Effector CD4-positive, alpha-beta T cell (primary cell): ENCODE measurements at places on chromosomes 7 and 10.

DNA sequence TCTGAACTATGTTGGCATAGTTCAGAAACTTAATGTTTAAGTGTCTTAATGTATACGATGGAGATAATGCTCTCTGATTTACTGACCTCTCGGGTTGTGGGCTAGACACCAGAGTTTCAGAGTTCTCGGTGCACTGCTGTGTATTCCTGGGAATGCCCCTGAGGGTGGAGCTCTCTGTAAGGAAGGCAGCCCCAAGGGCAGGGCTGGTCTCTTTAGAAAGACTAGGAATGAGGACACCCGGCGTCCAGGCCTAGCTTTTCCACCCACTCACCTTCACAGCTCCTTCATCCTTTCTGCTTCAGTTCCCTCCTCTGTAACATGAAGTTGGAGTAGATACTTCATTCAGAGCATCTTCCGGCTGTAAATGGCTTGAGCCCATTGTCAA, 536.6 kb upstream of the GALNT17 start:
- DNase-seq = no peak

GRCh38 chr7:16484453-16485158, 19.1 kb upstream of the SOSTDC1 start:
- DNase-seq = no peak

- no peak for DNase-seq
Measured at GRCh38 chr10:120599200-120599724, 142.2 kb downstream of the PLPP4 start.

DNA sequence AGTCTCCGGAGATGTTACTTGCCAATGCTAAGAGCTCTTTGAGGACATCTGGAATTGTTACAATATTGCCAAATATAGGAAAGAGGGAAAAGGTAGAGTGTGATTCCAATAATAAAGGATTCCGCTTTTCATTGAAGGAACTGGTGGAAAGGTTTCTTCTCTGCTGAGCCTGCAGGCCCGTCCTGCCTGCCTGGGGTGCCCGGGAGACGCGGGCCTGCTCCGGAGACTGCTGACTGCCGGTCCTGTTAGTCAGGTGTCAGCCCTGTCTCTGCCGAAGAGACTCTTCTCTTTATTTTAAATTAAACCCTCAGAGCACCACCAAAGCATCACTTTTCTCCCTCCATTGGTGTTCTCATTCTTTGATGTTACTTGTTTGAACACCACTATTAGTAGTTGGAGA, 2.2 kb downstream of the EGFR start:
- DNase-seq = no peak

GRCh38 chr10:47340608-47341170, 7.5 kb upstream of the RBP3 start:
- DNase-seq = peak; percentile 59

DNA sequence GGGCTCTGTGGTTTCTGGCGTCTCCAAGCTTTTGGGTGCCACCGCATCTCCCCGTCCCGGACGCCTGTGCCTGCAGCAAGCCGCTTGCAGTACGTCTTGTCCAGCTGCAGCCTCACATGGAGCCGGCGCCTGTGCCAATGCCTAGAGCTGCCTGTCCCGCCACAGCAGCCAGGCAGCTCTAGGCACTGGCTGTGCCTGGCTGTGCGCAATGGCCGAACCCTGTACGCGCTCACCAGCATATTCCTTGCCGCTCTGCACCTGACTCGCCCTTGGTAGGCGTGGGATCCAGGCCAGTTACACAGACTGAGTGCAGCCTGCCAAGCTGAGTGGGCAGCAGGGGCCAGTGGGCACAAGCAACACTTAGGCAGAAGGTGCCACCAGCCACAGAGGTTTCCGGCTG, 381.2 kb upstream of the SORCS1 start:
- no peak for DNase-seq

DNA sequence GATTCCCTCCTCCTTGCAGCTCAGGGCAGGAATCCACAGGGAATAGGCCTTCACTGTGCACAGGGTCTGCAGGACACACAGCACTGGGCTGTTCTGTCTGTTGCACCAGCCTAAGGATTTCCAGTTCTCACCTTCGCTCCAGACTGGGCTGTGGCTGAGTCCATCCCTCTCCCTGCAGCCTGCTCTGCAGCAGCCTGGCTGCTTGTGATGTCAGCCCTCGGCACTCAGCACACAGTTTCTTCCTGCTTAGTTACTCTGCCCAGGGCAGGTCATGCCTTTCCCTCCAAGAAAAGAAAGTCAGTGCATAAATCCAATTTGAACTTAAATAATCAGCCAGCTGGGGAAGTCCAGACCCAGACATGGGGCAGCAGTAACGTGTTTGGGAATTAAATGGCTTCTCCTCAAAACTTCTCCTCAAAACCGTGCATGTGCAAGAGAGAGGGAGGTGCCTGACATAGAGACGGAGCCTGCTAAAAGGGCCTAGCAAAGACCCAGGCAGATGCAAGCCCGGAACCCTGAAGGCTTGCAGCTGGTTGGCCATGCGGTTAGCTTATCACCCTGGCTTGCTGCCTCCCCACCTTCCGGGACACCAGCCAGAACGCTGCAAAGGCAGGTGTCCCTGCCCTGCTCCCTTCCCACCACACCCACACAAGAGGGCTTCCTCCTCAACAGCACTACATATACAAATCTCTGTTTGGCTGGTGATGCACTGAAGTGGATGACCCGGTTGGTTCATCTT, 10.9 kb upstream of the GDF2 start:
- peak; percentile 17 for DNase-seq
